ENCODE measurements at places on chromosomes 2 and 18.

DNA sequence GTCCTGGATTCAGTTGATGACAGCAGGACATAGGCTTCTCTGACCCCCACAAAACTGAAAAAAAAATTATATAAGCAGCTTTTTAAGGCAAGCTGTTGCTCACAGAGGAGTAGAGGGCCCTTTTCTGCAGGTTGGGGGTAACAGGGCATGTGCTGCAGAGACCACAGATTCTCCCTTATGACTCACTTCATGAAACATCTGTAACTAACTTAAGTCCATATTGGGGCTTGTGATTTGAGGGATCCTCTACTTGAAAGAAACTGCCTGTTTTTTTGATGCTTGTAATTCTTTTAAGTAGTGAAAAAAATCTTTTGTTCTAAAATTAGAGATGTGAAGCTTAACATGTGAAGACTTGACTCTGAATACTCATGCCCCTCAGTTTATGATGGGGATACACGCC lies 33.4 kb downstream of the XRCC5 start:
- DNase-seq: no peak

DNA sequence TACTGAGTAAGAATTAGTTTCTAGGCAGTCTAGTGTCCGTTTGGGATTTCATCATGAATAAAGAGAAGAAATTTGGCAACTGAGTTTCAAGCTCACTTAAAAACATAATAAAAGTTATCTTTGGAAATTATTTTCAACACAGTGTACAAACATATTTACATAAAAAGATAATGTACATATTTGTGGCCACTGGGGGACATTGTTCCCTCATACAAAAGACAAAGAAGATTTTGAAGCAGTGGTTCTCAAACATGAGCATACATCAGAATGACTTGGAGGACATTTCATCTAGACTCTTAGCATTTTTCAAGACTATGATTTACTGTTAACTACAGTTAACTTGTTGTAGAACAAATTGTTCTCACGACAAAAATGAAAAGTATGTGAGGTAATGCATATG lies 15.7 kb upstream of the TTC21B start:
- no peak for DNase-seq

GRCh38 chr18:51211552-51211951 lies 14.1 kb upstream of the MEX3C start:
- DNase-seq: peak; percentile 32

GRCh38 chr2:144859716-144860115 lies 339.8 kb upstream of the ZEB2 start:
- DNase-seq: no peak

DNA sequence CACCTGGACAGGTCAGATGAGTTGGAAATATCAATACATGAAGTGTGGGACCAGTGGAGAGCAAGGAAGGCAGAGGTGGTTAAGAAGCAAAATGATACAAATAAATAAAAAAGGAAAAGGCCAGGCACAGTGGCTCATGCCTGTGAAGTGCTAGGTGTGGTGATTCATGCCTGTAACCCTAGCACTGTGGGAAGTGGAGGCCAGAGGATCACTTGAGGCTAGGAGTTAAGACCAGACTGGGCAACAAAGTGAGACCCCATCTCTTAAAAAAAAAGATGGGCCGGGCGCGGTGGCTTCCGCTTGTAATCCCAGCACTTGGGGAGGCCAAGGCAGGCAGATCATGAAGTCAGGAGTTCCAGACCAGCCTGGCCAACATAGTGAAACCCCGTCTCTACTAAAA lies 2.9 kb downstream of the STON1 start:
- DNase-seq: no peak

GRCh38 chr18:62850619-62851306 lies 135.4 kb downstream of the PHLPP1 start:
- no peak for DNase-seq

DNA sequence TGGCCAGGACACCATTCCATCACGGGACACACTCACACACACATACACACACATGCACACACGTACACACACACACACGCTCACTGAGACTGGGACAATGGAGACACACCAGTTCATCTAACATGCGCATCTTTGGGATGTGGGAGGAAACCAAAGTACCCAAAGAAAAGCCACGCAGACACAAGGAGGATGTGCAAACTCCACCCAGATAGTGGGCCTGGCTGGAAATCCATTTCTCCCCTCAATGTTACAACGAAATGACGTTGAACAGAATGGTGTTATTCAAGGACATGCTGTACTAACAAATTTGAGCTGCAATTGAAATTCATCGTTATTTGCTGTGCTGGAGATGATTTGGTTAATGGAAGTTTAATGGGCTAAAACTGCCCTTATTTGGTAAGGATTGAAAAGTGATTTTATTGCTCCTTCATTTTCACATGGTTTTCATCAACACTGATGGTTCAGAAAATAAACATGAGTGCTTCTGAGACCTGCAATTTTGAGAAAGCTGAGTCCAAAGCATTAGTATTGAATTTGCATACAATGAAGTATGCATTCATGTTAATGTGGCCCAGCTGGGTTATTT lies 110.0 kb downstream of the KCNE4 start:
- DNase-seq: no peak

GRCh38 chr2:158994920-158995676 lies 26.7 kb downstream of the TANC1 start:
- DNase-seq: no peak

- DNase-seq: no peak
Measured at GRCh38 chr2:32250290-32250689, 14.4 kb downstream of the NLRC4 start.

GRCh38 chr2:170573671-170574070 lies 141.5 kb upstream of the SP5 start:
- no peak for DNase-seq

Data from central memory CD4-positive, alpha-beta T cell (primary cell).